Hematopoietic multipotent progenitor cell treated with erythropoietin and hydrocortisone succinate and interleukin-3 and kit ligand, for 8 days (in vitro differentiated cells): ENCODE measurements at places on chromosomes 13 and 19.

- no peak for DNase-seq
Observed at GRCh38 chr19:13987101-13987890, 18.8 kb downstream of the RFX1 start.

GRCh38 chr13:98710521-98710920, 42.0 kb downstream of the SLC15A1 start:
- no peak for DNase-seq

DNA sequence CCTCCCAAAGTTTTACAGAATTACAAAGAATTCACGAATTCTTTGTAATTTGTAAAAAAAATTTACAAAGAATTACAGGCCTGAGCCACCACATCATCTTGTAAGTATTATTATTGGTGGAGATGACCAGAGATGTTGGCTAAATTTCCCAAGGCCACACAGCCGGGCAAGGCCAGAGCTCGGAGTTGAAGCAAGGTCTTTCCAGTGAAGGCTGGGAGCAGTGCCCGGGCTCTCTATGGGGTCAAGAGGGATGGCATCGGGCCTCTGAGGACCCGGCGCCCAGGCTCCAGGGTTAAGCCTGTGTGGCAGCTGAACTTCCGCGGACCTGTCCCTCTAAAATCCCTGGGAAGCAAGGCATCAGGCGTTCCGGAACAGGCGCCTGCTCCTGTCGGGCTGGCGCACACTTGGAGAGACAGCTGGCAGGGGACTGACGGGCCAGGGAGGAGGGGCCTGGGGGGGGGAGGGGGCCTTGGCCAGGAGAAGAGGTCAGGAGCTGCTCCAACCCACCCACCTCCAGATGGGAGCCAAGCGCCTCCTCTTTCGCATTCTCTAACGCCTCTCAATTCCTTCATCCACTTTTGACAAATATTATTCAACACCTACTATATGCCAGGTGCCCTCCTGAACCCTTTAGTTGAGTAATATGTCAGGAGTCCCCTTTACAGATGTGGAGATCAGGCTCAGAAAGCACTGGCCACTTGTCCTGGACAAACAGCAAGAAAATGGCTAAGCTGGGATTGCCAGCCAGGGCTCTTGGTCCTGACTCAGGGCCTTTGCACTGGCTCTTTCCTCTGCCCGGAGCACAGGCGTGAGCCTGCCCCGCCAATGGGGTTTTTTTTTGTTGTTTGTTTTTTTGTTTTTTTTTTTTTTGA, 36.8 kb upstream of the SEMA6B start:
- no peak for DNase-seq

DNA sequence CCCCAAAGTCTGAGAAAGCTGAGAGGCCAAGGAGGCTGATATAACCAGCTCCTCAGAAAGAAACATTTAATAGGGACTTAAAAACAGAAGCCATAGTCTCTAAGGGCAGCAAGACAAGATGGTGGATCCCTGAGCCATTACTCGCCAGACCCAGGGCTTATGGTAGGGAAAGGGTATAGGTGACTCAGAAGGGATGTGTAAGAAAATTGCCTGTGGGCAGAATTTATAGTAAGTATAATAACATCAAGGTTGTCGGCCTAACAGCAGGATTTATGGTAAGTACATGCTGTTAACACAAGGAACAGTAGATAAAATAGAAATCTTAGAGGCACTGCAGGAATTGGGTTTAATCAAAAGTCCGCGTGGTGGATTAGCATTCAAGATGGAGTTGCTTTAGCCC, 14.7 kb downstream of the KBTBD6 start:
- DNase-seq = no peak

DNA sequence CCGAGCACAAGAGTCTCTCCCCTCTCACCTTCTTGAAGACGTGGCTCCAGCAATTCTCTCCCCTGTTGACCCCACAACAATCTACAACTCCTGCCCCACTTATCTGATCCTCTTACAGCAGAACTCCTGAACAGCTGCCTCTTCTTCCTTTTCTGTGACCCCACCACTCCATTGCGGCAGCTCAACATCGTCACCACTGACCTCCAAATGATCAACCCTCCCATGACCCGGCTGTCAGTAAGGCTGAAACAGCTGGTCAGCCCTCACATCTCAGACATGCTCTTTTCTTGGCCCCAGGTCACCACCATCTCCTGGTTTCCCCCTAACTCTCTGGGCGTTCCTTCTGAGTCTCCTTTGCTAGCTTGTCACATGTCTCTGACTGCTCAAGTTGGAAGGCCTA, 1.8 kb downstream of the EXOSC5 start:
- DNase-seq = no peak

DNA sequence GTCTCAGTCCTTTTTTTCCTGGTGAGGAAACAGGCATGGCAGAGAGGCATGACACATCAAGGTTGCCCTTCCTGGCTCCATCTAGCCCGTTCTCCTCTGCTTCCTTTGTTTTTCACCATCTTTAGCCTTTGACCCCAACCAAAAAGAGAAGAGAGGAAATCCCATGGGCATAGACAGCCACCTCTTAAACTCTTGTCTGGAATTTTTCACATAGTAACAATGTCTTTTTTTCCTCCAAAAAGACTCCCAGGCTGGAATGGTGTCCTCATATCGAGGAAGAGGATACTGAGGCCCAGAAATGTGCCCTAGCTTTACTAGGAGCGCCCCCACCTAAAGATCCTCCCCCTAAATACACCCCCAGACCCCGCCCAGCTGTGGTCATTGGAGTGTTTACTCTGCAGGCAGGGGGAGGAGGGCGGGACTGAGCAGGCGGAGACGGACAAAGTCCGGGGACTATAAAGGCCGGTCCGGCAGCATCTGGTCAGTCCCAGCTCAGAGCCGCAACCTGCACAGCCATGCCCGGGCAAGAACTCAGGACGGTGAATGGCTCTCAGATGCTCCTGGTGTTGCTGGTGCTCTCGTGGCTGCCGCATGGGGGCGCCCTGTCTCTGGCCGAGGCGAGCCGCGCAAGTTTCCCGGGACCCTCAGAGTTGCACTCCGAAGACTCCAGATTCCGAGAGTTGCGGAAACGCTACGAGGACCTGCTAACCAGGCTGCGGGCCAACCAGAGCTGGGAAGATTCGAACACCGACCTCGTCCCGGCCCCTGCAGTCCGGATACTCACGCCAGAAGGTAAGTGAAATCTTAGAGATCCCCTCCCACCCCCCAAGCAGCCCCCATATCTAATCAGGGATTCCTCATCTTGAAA, at the start of gene GDF15:
TSS of gene GDF15 (plus strand) at position 484 of the 868 bp plus-strand sequence. CDS start at position 516, 32 bp downstream.
- peak; percentile 87 for DNase-seq

- peak; percentile 57 for DNase-seq
Observed at GRCh38 chr19:46546194-46546896, 50.7 kb upstream of the PNMA8B start.

- no peak for DNase-seq
Observed at GRCh38 chr19:20315543-20315942, 148.5 kb downstream of the ZNF486 start.

DNA sequence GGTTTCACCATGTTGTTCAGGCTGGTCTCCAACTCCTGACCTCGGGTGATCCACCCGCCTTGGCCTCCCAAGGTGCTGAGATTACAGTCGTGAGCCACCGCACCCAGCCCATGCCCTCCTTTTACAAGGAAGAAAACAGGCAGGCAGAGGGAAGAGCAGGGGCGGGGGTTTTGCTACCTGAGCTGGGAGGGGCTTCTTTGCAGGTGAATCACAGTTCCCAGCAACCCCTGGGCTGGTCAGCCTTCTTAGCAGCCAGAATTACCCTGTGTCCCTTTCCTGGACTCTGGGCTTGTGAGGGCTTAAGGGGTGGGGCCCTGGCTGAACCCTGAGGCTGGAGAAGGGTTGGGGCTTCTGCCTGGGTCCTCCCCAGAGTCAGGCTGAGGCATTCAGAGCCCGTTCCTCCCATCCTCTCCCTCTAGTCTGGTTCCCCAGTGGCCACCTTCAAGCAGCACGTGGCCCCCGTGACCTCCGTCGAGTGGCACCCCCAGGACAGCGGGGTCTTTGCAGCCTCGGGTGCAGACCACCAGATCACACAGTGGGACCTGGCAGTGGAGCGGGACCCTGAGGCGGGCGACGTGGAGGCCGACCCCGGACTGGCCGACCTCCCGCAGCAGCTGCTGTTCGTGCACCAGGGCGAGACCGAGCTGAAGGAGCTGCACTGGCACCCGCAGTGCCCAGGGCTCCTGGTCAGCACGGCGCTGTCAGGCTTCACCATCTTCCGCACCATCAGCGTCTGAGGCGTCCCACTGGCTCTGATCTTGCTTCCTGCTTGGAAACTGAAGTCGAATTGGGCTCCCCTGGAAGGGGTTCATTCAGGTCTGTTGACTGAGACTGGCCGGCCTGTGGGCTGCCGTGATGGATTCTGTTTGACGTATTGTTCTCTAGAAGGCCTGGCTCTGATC, 2.8 kb upstream of the KCNJ14 start:
- no peak for DNase-seq

DNA sequence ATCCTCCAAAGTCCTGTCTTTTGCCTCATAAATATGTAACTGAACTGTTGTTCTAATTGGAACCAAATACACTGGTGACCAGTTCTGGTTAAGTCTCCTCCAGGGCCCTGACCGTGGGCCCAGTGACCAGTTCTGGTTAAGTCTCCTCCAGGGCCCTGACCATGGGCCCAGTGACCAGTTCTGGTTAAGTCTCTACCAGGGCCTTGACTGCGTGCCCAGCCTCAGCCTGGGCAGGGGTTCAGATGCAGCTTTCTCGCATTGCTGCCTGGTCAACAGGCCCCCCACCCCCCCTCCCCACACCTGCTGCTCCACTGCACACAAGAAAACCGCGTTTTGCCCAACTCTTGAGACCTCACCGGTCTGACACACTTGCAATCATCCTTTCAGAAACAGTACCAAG, 3.8 kb upstream of the GRTP1 start:
- DNase-seq = no peak

DNA sequence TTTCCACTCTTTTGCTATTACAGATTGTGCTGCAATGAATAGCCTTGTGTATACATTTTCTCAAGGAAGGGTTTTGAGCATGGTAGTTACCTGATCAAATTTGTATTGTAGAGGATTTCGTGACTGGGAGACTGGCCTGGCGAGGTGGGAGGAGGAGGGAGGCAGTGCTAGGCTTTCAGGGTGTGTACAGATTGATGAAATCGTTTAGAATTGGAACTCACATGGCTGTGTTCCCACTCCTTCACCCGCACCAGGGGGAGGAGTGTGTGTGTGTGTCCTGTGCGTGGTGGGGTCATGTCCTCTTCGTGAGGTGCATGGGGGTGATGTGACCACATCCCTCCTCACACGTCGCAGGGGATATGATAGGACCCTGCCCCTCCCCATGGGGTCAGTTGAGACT, 8.3 kb downstream of the PGLYRP1 start:
- DNase-seq = no peak

GRCh38 chr13:96020931-96021330, 32.3 kb downstream of the UGGT2 start:
- DNase-seq = no peak
